Esophagus squamous epithelium (tissue), 5 donors: ENCODE measurements at places on chromosomes 2 and 18.

- DNase-seq, result no peak
Measured at GRCh38 chr2:237254369-237254861, 159.5 kb downstream of the COL6A3 start.

DNA sequence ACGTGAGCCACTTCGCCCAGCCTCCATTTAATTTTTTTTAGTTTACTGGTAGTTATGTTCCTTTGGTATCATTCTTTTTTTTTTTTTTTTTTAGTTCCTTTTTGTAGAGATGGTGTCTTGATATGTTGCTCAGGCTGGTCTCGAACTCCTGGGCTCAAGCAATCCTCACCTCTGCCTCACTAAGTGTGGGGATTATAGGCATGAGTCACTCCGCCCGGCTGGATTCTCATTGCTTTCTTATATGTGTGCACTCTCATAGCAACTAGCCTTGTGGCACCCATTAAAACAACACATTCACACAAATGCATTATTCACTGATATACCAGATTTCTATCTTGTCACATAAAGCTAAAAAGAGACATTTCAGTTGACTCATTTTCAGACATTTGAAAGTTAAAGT lies 4.2 kb downstream of the TTC27 start:
- no peak for DNase-seq

DNA sequence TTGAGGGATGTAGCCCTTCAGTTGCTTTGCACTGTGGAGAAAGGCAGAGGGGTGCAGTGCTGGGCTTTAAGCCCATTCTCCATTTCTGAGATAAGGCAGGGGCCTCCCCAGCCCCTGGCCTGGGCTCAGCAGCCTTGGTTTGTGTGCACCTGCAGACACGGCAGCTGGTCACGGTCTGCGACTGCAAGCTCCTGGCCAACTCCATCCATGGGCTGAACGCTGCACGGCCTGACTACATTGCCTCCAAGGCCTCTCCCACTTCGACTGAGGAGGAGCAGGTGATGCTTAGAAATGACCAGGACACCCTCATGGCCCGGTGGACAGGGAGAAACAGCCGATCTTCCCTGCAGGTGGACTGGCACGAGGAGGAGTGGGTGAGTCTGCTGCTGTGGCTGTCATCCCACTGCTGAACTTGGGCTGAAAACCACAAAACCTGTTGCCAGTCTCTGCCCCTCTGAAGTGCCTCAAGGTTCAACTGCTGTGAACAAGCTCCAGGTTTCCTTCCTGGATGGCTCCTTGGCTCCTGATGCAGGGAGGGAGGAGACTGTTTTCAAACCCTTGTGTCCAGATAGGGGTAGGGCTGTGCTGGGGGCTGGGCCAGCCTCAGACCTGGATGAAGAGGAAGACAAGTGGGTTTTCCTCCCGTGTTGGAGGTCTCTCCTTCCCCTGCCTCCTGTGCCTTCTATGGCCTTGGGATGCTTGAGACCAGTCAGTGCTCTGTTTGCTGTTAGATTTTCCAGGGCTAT lies 54.0 kb downstream of the COA5 start:
- no peak for DNase-seq

DNA sequence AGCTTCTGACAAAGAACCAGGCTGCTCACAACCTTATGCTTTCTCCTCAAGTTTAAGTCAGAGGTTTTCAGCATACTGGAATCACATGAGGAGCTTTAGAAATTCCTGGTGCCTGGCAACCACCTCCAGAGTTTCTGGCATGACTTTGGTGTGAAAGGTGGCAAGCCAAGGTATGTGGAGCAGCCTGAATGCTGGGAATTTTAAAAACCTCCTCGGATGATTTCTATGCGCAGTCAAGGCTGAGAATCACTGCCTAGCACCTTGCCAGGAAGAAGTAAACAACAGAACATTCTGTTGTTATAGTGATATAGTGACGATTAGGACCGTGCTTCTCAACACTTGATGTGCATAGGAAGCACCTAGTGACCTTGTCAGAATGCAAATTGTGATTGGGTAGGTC lies 11.7 kb downstream of the CCBE1 start:
- no peak for DNase-seq

- no peak for DNase-seq
Measured at GRCh38 chr2:189454009-189454408, 12.7 kb downstream of the WDR75 start.

DNA sequence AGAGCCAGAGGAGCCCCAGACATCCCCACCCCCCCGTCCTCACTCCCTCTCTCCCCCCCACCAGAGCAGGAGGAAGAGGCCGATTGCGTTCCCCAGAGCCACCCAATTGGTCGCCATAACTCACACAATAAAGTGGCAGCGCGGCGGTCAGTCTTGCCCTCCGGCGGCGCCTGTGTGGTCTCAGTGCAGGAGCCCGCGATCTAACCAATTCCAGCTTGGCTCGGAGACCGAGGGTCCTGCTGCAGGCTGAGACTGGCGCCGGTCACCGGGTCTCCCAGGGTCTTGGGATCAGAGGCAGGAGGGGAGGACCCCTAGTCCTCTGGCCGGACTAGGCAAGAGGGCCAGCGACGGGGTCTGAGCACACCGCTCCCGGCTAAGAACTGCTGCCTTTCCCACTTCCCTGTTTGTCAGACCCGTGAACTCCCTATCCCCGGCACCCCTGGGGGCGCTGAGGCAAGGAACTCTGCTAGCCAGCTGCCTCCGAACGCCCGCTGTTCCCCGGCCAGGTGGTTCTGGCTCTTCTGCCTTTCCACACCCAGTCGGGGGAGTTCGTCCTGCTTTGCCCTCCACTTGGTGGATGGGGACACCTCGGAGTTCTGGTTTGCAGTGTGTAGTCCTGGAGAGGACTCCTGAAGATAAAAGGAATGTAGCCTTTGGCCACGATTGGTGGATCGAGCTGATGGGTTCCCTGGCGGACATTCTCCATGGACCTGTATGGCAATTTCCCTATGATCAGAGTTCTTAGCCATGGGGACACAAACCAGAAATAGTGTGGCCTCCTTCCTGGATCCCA lies 1.0 kb upstream of the HOXD12 start:
- no peak for DNase-seq

DNA sequence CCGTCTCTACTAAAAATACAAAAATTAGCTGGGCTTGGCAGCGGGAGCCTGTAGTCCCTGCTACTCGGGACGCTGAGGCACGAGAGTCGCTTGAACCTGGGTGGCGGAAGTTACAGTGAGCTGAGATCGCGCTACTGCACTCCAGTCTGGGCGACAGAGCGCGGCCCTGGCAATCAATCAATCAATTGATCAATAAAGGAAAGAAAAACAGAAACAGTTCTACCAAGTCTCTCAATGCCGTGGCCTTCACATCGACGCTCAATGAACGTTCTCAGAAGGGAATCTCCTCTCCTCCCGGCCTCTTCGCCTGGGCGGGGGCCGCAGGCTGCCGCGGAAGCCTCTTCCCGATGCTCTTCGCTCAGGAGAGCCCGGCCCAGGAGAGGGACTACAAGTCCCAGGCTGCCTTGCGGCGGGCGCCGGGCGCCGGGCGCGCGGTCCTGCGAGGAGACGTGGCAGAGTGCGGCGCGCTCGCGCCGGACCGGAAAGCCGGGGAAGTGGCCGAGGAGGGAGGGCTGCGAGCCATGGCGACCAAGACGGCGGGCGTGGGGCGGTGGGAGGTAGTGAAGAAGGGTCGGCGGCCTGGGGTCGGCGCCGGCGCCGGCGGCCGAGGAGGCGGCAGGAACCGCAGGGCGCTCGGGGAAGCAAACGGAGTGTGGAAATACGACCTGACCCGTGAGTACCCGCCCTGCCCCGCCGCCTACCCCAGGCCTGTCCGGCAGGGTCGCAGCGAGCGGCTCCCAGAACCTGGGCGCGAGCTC lies at the start of gene TMEM214:
Gene TMEM214, plus strand, starts transcription at position 471 of the 758 bp plus-strand sequence. Its CDS starts 51 bp downstream, at position 522.
- peak; percentile 46 for DNase-seq

- DNase-seq, result no peak
Measured at GRCh38 chr2:20033322-20033721, 18.1 kb downstream of the LAPTM4A start.

DNA sequence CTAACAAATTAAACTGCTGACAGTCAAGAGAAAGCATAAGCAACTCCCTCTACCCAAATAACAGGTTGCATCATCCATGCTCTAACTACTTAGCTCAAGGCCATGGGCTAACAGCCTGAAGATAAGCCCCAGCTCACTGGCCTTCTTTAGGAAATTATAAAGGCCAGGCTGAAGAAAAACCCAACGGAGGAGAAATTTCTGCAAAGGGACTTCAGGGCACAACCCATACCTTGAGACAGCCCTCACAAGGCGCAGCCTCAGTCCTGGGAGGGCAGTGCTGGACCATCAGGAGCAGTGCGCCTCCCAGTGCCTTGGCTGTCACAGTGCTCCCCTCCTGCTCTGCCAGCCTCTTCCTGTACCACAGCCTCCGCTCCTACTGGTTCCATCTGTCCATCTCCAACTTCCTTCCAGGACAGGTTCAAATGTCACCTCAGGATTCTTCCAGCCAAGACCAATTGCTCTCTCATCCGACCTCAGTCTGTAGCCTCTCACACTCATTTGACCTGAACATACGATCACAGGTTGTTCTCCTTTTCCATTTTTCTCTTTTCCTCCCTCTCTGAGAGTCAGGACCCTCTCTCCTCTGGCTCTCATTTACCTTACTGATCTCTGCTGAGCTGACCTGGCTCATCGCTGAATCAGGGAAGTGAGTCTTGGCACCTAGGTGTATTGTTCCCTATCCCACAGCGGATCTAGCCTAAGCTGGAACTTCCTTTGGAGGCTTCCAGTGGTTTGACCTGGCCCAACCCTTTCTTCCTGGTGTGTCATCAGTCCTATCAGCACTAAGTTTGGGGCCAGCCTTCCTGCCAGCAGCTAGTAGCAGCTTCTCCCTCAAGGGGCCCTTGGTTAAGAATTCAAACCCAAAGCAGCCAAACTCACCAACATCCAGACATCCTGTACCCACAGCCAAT lies 1.9 kb downstream of the MCFD2 start:
- no peak for DNase-seq

DNA sequence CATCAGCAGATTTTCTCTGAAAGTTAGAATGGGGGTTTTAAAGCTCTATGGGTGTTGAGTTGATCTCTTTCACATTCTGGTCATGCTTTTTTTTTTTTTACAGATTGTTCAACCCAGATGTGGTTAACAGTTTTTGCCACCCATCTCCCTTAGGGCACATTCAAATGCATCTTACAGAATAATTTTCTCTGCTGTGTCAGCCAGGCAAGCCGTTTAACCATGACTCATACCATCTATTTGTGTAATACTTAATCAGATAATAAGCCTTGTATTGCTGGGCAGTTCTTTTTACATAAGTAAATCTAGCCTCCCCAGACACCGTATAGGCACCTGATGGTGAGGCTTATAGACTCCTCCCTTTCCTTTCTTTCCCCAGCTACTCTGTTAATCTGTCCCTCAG lies 62.0 kb downstream of the TGIF1 start:
- no peak for DNase-seq
